ENCODE measurements at places on chromosomes 5 and 9. TPM values are rescaled to one million over a fixed set of nuclear protein-coding genes. Genes with fewer than 3 reads are reported as not detected.

- DNase-seq = peak; percentile 42
Observed at GRCh38 chr5:123422433-123423277, 548 bp downstream of the CEP120 start.

DNA sequence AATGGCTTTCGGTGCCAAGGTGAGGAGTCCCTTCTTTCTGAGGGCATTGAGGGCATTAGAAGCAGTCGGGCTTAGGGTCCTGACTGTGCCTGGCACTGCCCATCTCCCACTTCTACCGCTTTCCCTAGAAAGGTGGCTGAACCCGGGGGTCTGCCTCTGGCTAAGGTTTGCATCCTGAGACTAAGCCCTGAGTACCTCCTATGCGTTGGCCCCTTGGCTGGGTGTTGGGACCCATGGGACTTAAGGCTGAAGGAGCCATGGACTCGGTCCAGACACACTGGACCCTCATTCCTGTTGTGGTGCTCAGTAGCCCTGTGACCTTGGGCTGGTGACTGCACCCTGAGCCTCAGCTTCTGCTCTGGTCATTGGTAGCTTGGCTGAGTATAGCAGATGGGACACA, 23.9 kb downstream of the DAB2IP start:
- no peak for DNase-seq

GRCh38 chr9:129245276-129245675, 67.2 kb upstream of the IER5L start:
- no peak for DNase-seq

NUDT12 gene
- 34.8 TPM for total RNA-seq

TAF11L5 gene
- total RNA-seq = not detected

- DNase-seq = no peak
Observed at GRCh38 chr9:76559286-76559685, 100.3 kb downstream of the GCNT1 start.

- DNase-seq = no peak
Observed at GRCh38 chr5:122713041-122713440, 61.8 kb upstream of the SNX2 start.

GRCh38 chr9:27491154-27491553, 32.9 kb upstream of the IFNK start:
- DNase-seq = no peak

Data from occipital lobe (tissue), 3 donors.